ENCODE measurements at places on chromosomes 16 and 17.

DNA sequence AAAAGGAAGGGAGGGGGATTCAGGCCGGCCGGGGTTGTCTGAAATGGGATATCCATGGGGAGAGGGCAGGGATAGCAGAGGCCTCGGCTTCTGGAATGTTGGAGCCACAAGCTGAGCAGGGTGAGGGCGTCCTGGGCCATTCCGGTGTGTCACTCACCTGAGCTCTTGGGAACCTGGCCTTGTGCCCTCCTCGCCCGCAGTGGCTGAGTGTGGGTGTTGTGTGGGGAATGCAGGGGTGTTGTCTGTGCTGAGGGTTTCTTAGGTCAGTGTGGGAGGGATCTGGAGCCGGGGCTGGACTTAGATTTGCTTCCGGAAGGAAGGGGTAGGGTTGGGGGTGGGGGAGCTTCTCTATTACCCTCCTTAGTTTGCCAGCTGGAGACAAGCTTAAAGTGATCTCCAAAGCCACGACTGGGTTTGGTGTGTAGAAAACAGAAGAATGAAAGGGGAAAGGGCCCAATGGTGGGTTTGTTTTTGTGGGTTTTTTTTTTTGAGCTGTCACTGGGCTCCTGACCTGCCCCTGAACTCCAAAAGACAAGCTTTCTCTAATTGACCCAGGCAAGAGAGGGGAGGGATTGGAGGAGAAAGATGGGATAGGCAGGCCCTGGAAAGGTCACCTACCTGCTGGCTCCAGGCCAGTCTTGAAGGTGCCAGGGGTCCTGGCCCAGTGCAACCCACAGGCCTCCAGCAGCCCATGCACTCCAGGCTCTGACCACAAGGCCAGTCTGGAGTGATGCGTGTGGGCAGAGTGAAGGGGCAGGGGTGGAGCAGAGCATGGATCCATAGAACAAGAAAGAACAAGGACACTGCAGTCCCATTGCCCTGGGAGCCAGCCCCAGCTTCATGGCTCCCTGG is at the start of gene SULT1A2:
Gene SULT1A2 (minus strand): TSS at position 211 of the 852 bp plus-strand sequence. CDS start 1,120 bp downstream, outside the sequence.
- DNase-seq, result no peak

GRCh38 chr17:63675231-63675606 is 24.7 kb downstream of the LIMD2 start:
- no peak for DNase-seq

- no peak for DNase-seq
Observed at GRCh38 chr16:3389663-3390338, 11.0 kb downstream of the ZSCAN32 start.

- DNase-seq, result no peak
Observed at GRCh38 chr17:27457360-27457715, 1.1 kb downstream of the KSR1 start.

- DNase-seq, result no peak
Observed at GRCh38 chr17:1120596-1121441, 59.0 kb downstream of the ABR start.

- no peak for DNase-seq
Observed at GRCh38 chr17:47301161-47301560, 22.6 kb upstream of the EFCAB13 start.

DNA sequence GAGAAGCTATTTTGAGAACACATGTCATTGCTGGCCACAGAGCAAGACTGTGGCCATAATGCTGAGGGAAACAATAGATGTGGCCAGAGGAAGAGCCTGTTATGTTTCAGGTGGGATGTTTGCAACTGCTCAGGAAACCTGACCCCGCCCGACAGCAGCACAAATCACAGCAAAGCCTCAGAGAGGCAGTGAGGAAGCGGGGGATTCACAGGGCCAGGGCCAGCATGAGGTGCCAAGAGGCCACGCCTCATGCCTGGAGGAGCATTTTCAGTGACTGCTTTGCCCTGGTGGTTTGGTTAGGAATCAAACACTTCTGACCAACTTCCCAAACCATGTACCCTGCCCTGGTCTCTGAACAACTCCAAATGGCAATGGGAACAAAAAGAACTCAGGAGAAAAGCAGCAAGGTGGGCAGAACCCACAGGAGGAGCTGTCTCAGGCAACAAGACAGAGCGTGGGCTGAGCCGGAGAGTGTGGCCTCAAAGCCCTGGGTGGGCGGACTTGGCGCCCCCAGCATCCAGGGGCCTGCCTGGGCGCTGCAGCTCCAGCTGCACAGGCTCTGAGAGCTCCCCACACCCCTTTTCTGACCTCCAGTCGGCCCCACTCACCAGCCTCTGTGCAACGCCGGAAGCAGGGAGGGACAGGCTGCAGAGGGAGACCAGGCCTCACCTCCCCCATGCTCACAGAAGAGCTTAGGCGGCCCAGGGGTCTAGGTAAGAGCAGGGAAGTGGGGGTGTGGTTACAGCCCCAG is 20.6 kb downstream of the HIC1 start:
- no peak for DNase-seq

GRCh38 chr16:81804134-81804610 is 25.1 kb downstream of the PLCG2 start:
- no peak for DNase-seq

DNA sequence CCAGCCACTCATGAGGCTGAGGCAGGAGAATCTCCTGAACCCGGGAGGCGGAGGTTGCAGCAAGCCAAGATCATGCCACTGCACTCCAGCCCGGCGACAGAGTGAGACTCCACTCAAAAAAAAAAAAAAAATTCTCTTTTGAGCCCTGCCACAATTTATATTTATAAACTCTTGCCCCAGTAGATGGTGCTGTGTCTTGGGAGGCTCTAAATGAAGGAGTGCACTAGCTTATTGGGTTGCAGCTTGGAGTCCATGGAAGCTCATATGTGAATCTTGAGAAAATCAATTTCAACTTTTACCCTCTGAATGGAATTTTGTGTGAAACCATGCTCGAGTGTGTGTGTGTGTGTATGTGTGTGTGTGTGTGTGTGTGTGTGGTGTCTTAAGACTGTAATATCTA is 420.1 kb downstream of the HS3ST4 start:
- no peak for DNase-seq

GRCh38 chr16:49575346-49576172 is 202.0 kb downstream of the C16orf78 start:
- no peak for DNase-seq

DNA sequence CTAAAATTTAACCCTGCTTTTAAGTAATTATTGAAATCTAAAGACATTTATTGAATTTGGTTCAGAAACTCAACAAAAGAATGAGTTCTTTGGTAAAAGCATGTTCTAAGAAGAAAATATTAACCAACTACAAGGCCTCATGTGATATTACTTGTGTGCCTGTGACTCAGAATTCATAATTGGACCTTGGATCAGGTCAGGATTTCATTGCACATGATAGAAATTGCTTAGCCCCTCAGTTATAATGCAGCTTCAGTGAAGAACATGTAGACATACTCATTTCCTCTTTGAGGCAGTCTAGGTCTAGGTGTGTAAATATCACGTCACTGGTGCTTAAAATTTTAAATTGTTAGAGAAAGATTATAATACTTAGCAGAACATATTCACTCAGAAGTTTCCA is 410.0 kb upstream of the SOX9 start:
- DNase-seq, result no peak

- DNase-seq, result no peak
Observed at GRCh38 chr16:11640987-11641817, 27.1 kb upstream of the SNN start.

GRCh38 chr16:83402160-83402814 is 405.5 kb upstream of the HSBP1 start:
- no peak for DNase-seq

DNA sequence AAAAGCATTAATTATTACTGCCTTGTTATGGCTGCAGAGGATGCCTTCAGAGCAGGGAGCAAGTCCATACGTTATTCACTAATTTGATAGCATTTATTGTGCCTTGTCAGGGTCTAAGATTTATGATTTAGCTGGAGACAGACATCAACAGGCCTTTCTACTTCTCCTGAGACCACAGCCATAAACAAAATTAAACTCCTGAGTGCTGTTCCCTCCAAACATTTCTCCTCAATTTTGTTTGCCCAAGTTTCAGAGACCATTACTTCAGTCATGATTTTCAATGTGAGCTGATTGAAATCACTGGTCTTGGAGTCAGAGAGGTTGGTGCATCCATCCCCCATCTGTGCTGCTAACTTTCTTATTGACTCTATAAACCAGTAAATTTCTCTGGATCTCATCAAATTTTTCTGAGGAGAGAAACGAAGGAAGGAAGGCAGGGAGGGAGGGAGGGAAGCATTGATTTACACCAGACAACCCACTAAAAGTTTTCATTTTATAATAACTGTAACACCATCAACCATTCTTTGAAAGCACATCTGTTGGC is 423.6 kb upstream of the CDH11 start:
- no peak for DNase-seq

- DNase-seq, result no peak
Observed at GRCh38 chr16:83689385-83689831, 118.4 kb upstream of the HSBP1 start.

DNA sequence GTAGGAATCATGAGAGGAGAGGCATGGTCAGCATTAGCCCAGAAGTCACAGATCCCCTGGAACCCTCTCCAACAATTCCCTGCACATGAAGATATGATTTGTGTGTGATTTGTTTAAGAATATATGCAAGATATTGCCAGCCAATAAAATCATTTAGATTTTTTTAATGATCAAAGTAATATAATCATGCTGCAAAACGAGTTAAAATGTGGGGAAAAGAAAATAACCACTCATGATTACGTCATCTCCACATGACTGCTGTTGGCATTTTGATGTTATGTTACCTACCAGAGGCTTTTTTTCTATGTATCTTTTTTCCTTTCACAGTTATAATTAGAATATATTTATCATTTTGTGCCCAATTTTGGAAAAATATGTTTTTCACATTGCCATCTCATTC is 22.4 kb downstream of the SLC35G3 start:
- no peak for DNase-seq

- DNase-seq, result peak; percentile 42
Observed at GRCh38 chr16:85372627-85373372, 240.3 kb upstream of the GSE1 start.

DNA sequence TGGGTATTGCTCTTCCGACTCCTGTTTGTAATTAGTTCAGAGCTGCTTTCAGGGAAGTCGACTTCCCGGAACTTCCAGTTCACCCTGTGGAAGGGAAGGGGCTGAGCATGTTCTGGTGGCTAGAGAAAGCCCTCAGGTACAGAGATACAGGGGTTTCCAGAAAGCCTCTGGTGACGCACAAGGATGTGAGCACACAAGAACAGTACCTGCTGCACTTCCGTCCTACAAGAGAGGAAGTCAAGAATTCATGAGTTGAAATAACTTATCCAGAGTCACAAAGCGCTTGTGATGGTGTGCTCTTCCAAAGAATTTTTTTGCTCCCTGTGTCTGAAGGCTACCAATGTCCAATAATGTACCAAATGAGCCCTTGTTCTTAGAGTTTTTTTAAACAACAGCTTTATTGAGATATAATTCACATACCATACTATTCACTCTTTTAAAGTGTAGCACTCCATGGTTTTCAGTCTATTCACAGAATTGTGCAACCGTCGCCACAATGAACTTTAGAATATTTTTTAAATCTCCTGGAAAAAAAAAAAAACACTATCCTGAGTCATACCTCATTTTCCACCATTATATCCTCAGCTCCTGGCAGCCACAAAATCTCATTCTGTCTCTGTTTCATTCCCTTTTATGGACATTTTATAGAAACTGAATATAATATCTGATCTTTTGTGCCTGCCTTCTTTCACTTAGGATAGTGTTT is 327.6 kb downstream of the CDH13 start:
- no peak for DNase-seq

- DNase-seq, result no peak
Observed at GRCh38 chr16:86868786-86869185, 290.4 kb downstream of the FOXL1 start.

GRCh38 chr16:88086571-88087516 is 135.6 kb downstream of the BANP start:
- DNase-seq, result no peak

DNA sequence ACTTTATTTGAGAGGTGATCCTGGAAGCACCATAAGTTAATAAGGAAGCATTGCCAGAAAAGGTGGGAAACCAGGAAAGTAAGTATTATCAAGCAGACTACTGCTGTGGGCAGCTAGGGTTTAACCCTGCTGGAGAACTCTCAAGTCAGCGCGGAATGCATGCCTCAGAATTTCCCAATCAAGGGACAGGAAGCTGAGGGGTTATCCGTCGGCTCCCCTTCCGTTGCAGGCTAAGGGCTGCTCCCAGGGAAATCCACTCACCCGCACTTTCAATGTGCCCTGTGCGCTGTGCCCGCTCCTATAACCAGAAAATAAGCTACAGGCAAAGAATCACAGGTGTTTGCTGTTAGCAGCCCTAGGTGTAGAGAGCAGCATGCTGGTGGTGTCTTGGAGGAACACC is 138.5 kb upstream of the CACNG3 start:
- no peak for DNase-seq

GRCh38 chr16:53123747-53124146 is 69.0 kb downstream of the CHD9 start:
- DNase-seq, result no peak

DNA sequence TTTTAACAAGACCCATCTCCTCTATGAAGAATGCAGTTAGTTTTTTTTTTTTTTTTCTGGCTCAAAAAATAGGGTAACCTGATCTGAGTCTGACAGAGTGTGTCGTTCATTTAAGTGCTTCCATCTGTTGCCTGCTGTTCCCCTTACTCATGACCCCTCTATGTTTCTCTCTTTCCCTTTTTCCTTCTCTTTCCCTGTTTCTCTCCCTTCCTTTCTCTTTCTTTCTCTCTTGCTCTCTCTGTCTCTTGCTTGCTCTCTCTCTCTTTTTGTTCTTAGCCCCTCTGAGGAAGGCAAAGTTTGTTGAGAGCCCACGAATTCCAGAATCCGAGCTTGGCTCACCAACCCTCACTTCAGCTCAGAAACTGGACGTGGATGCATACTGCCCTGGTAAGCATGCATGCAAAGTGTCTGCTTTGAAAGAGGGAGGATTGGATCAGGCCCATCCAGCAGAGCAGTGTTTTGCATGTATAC is 185.0 kb downstream of the TANC2 start:
- DNase-seq, result no peak

DNA sequence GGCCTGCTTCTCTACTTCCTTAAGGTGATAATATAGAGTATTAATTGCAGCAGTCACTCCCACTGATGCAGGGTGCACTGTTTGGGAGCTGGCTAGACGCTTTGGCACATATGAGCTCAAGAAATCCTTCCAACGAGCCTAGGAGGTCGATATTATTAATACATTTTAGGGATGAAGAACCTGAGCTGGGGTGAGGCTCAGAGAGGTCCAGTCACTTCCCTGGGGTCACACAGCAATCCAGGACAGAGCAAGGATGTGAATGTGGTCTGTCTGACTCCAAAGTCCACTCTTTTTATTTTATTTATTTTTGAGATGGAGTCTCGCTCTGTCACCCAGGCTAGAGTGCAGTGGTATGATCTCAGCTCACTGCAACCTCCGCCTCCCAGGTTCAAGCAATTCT is 156.4 kb upstream of the CDC42EP4 start:
- DNase-seq, result no peak

- no peak for DNase-seq
Observed at GRCh38 chr17:42460371-42460770, 1.7 kb downstream of the ATP6V0A1 start.

GRCh38 chr16:74586948-74587347 is 20.0 kb downstream of the GLG1 start:
- DNase-seq, result no peak

DNA sequence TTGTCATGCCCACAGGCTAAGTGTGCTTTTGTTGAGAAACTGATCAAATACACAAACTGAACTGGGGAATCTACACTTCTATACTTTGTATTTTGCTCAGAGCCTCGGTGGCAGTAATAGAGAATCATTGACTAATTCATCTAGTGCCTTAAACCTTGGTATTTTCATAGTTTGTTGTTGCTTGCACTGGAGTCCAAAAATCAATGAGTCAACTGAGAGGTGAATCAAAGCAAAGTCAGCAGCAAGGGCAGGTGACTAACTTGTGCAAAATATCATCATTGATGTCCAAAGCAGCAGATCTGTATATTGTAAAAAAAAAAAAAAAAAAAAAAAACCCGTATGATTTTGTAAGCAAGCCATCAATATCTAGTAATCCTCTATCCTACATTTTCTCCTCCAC is 296.4 kb downstream of the MAP2K6 start:
- no peak for DNase-seq

All from stimulated activated CD4-positive, alpha-beta T cell treated with anti-CD3 and anti-CD28 coated beads, Interleukin-2, amount 100 ng/mL, for 24 hours (primary cell).